ENCODE measurements at places on chromosomes 13 and 19.

DNA sequence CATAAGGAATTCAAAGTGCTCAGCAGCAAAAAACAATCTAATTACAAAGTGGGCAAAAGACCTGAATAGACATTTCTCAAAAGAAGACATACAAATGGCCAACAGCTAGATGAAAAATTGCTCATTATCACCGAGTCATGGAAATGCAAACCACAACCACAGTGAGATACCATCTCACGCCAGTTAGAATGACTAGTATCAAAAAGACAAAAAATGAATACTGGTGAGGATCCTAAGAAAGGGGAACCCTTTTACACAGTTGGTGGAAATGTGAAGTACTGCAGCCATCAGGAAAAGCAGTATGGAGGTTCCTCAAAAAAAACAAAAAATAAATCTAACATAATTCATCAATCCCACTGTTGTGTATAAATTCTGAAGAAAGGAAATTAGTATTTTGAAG lies 1206.1 kb downstream of the EFNB2 start:
- DNase-seq, result no peak

- no peak for DNase-seq
Measured at GRCh38 chr19:8663920-8664670, 33.7 kb downstream of the NFILZ start.

GRCh38 chr13:109818886-109819285 lies 32.5 kb upstream of the IRS2 start:
- DNase-seq, result no peak

- DNase-seq, result no peak
Measured at GRCh38 chr13:92649140-92649813, 577.3 kb upstream of the GPC6 start.

DNA sequence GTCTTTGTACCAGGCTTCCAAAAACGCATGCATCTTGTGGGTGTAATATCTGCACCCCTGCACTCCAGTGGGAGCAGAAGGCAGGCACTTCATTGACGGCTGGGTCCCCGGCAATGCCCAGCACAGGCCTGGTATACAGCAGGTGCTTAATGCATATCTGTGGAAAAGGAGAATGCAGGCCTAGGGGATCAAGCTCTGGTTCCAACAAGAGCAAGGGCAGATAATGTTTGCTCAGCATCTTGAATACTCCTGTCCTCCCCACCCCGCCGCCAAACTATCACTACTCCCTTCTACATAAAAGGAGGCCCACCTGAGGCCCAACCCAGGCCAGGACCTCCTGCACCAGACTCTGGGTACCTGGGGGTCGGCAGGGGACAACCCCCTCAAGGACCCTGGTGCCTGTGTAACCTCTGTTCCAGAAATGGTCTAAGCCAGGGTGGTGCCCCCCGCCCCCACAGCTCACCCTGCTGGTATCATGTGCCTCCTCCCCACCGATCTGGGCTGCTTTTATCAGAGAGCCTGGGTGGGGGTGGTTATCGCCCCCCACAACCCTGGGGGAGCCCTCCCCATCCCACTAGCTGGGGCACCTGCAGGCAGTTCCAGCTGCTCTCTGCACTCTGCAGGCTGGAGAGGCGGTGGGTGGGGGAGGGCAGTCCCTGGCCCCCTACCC lies 4.8 kb downstream of the KLF16 start:
- DNase-seq, result no peak

All from stimulated activated CD8-positive, alpha-beta memory T cell treated with anti-CD3 and anti-CD28 coated beads, Interleukin-15, amount 100 ng/mL, for 4 hours (primary cell).